NCI-H82 (cell line): ENCODE measurements at places on chromosomes 4 and X.

DNA sequence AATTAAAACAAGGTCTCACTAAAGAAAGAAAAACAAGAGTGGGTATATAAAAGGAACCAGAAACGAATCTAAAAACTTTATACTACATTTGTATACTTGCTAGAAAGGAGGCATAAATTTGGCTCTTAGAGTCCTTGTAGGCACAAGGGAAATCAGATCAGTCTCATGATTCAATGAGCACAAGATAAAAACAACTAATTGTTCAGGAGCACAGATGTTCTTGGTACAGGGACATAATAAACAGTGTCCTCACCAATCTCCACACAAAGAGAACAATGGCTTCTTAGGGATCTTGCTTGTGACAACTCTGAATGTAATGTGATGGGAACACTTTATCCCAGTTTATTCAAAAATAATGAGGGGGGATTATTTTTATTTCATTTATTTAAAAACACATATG lies 28.3 kb downstream of the TMEM144 start:
- DNase-seq: no peak

DNA sequence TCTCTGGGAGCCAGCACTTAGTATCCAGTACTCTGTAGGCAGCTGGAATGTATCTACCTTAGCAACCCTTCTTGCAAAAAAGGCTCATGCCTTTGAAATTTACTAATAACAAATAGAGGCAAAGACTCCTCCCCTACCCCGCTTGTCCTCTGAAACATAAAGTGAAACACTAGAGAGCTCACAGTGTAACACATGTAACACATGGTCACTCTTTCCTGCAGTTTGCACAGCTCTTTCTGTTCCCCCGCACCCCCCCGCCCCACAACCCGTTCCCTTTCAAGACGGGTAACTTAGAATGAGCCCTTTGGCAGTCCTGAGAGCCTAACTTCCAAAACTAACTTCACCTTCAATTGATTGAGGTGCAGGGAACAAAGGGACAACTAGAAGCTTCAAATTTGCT lies 6.0 kb upstream of the BCORL1 start:
- DNase-seq: no peak

DNA sequence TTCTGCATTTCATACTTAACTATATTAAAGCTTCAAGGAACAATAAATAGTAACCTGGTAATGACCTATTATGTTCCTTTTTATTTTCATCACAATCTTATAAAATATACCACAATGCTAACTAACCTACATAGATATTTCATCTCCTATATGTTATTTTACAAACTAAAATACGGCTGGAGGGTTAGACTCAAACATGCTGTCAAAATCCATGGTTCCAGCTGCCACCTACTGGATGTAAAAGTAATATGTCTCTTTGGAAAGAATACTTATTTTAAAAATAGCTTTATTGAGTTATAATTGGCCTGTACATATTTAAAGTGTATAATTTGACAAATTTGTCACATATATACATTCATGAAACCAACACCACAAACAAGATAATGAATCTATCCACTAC lies 15.0 kb downstream of the RGN start:
- DNase-seq: peak; percentile 50

DNA sequence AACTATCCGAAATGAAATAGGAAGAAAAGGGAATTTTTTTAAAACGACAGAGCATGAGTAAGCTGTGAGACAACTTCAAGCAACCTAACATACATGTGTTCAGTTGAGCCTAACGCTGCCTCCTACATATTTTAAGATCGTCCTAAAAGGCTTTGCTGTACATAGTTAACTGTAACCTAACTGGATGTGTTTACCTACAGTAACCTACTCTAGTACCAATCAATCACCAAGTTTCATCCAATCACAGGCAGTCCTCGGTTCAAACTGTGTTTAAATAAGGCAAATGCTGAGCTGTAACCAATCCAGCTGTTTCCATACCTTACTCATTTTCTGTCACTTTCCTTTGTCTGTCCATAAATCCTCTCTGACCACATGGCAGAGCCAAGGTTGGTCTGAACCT lies 17.1 kb downstream of the RCHY1 start:
- no peak for DNase-seq

GRCh38 chr4:129578336-129578735 lies 482.4 kb downstream of the C4orf33 start:
- no peak for DNase-seq

DNA sequence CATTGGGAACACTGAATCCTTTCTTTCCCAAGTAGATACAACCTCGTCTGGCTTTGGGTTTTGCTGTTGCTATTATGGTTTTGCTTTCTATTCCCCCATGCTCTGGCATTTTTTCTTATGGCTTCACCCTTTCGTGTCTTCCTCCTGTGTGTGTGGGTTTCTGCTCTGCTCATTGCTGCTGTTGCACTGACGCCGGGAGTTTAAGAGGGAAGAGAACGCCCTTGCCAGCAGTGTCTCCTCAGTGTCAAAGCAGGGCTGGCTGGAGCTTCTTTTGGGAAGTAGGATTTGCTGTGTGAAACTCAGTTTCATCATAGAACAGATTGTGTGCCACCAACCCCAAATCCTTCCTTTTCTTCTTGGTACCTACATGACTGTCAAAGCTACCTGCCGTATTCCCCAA lies 63.7 kb downstream of the CLDN22 start:
- DNase-seq: no peak

DNA sequence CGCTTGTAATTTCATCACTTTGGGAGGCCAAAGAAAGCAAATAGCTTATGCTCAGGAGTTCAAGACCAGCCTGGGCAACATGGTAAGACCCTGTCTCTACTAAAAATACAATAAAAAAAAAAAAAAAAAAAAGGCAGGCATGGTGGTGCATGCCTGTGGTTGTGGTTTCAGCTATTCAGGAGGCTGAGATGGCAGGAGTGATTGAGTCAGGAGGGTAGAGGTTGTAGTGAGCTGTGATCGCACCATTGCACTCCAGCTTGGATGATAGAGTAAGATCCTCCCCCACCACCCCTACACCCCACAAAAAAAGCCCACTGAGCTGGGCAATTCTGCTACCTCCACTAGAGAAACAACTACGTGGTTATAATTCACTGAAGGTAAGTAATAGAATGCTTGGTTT lies 118.8 kb upstream of the PCDH18 start:
- DNase-seq: no peak

DNA sequence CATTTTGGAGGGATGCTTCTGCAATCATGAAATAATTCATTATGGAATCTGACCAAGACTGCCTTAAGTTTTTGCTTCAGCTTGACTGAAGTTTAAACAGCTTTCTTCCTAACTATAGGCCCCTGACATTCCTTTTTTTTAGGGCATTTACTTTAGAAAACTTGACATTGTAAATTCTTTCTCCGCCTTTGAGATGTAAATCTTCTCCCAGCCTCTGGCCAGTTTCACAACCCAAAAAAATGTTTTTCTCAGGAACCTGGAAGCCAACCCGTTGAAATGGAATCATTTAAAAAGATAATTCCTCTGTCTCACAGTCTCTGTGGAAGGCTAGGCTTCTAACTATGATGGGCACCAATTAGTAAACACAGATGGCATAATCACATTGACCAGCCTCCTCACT lies 710.4 kb upstream of the PABPC4L start:
- DNase-seq: no peak

GRCh38 chr4:105196523-105197145 lies 50.0 kb downstream of the TET2 start:
- DNase-seq: peak; percentile 18

- no peak for DNase-seq
Observed at GRCh38 chr4:156620786-156621185, 350.8 kb downstream of the PDGFC start.

- DNase-seq: no peak
Observed at GRCh38 chr4:97582890-97583289, 560.4 kb downstream of the STPG2 start.

DNA sequence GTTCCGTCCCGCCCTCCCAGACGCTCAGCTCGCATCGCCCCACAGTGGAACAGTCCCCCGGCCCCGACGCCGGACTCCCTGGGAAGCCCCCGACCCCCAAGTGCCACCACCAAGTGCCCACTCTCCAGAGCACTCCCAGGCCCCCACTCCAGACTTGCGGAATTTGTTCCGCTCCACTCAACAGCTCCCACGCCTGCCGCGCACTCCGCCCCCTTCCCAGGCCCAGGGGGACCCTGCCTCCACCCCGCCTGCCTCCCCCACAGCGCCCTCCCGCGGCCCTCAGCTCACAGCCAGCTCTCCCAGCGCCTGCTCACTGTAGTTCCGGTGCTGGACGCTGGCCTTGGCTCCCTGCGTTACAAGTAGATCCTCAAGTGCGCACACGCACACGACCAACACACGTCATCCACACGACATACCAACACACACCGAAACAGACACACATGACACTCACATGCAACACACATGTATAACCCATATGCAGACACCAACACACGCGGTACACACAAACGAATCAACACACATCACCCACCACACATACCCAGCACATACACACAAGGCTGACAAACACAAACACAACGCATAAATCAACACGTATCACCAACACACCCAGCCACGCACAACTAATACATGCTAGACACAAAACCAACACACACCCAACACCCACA lies 8.0 kb downstream of the MSX1 start:
- DNase-seq: peak; percentile 68

DNA sequence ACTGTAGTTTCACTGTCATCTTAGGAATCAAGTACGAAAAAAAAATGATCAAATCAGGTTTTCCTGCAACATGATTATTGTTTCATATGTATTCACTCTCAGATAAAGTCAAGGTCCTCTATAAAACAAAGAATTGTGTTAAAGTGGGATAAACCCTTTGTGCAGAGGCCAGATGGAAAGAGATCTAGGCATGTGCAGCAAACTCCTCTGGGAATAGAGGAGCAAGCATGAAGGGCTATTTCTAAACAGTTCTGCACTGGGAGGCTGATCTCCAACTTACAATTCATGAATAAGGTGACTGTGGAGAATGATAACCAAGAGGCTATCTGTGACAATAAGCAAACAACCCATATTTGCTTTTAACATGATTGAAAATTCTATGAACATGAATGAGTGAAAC lies 2.4 kb upstream of the WDFY3 start:
- peak; percentile 72 for DNase-seq

GRCh38 chr4:10161146-10161545 lies 44.5 kb upstream of the WDR1 start:
- no peak for DNase-seq

DNA sequence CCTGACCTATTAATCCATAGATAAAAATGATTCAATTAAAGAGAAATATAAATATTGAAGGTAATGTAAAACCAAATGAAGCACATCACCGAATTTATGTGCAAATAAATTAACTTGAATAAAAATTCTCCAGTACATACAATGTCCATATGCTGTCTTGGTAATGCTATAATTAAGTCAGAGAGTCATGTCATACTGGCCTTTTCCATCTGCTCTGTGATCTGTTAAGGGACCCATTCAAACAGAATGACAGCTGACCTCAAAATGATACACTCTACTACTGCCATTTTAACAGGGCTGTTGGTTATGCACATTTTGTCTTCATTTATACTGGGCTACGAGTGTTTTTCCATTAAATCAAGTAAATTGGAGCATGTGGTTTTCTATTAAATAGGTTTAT lies 99.3 kb downstream of the TEX13A start:
- DNase-seq: peak; percentile 39

DNA sequence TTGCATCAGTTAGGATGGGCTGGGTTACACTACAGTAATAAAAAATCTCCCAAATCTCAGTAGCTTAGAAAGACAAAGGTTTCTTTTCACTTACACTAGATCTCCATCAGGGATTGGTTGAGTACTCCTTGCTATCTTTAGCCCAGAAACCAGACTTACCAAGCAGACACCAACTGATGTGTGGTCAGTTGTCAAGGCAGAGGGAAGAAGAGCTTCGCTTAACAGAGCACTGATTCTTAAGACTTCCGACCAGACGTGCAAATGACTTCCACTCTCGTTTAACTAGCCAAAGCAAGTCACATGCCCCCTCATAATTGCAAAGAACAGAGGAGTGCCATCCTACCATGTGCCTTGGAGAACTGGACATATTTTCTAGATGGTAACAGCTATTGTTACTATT lies 5.7 kb upstream of the ZNF518B start:
- no peak for DNase-seq

DNA sequence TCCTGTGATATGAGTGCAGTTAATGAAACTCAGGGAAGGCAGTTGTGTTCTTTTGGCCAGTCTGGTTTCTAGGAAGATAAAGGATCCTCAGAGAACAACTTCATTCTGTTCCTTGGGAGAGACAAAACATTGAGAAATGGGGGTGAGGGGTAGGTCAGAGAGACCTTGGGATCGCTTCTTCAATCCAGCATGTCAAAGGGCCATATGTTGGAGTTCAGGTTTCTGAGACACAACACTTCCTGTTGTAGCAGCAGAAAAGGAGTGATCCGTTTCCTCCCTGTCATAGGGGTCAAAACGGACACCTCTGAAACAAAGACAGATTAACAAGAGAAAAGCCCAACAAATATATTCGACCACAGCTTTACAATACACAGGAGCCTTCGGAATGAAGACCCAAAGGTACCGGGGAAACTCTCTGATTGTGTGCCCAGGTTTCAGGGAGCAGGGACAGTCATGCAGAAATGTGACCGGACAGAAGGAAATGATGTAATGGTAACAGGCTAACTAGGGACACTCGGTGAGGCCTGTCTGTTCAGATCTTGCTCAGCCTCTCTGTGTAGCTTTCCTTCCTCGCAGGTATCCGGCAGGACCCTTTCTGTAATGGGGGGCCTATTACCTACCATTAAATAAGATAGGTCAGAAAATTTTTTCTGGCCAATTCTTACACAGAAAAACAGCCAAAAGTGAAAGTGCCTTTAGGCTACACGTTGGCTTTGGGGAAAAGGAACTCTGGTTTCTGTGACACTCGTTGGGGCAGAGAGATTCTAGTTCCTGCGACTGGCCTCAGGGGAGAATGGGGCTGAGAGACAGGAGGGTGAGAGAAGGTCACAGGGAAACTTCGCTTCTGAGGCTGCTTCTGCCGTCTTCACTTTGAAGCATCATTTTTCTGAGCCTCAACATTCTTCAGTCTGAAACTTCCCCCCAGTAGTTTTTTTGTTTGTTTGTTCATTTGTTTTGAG lies 103.3 kb upstream of the TLR3 start:
- no peak for DNase-seq

DNA sequence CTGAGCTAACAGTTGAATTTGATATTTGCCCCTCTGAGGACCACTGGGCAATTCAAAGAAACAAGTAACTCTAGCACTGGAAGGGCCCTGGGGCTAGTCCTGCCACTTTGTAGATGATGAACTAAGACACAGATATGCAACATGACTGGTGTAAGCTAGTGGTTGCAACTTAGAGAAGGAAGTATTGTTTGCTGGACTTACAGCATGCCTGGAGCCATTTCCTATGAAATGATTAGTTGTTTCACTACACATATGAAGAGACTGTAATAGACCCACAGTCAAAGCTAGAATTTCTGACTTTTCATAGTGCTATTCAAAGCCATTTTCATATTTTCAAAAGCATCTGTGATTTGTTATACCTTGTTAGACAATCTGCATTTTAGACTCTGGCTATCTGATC lies 96.2 kb downstream of the TSPAN7 start:
- DNase-seq: no peak
